ENCODE measurements at places on chromosomes 6 and 20. TPM values are rescaled to one million over a fixed set of nuclear protein-coding genes. Genes with fewer than 3 reads are reported as not detected.

GPX6 gene
- total RNA-seq: not detected

TBXT gene
- total RNA-seq: not detected

KCNQ5 gene
- total RNA-seq: 0.87 TPM

DYNLT2 gene
- 0.99 TPM for total RNA-seq

BACH2 gene
- total RNA-seq: 0.87 TPM

EPHA7 gene
- total RNA-seq: not detected

C20orf204 gene
- total RNA-seq: 0.99 TPM

TOMM6 gene
- 51.8 TPM for total RNA-seq

TNFRSF6B gene
- total RNA-seq: 66.5 TPM

OR2H1 gene
- not detected for total RNA-seq

PCIF1 gene
- 16.3 TPM for total RNA-seq

MRPL14 gene
- total RNA-seq: 57.6 TPM

PCSK2 gene
- total RNA-seq: not detected

PSORS1C2 gene
- total RNA-seq: not detected

AARS2 gene
- 24.1 TPM for total RNA-seq

POM121L2 gene
- total RNA-seq: not detected

ROMO1 gene
- 108 TPM for total RNA-seq

CST7 gene
- not detected for total RNA-seq

PLN gene
- not detected for total RNA-seq

SLC32A1 gene
- not detected for total RNA-seq

MDFI gene
- total RNA-seq: not detected

NAA20 gene
- 31.6 TPM for total RNA-seq

AP5S1 gene
- 23.0 TPM for total RNA-seq

DHX35 gene
- 12.1 TPM for total RNA-seq

GINS1 gene
- 9.6 TPM for total RNA-seq

REPS1 gene
- total RNA-seq: 24.6 TPM
